ENCODE measurements at places on chromosomes 1 and 21.

GRCh38 chr1:221274373-221274772, 395.1 kb downstream of the HLX start:
- DNase-seq, result no peak

GRCh38 chr1:77279929-77280328, 1.9 kb upstream of the AK5 start:
- DNase-seq, result no peak

DNA sequence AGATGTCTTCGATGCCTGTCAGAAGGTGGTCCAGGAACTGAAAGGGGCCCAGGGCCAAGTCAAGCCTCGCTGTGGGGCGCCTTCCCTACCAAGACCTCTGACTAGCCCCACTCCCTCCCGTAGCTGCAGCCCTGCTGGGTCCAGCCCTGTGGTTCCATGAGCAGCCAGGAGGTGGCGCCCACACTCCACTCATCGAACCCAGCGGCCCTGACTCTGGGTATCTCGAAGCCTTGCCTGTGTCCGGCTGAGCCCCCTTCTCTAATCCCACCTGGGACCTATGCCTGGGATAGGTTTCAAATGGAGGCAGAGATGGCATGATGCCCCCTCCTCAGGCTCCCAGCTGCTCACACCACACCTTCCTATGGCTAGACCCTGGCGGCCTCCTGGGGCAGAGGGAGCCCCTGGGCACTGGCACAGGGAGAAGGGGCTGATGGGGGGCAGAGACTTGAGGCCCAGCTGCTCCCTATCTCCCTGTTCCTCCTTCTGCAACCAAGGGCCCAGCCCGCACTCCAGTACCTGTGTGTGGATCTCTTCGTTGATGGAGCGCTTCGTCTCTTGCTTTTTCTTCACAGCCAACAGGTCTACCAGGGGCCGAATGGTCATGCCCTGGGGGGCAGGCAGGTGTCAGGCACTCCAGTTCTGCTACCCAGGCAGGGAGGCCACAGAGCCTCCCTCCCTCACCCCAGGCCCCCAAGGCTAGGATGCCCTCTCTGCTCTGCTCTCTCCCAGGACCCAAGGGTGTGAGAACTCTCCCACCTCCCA, 52.0 kb downstream of the SLC9A1 start:
- no peak for DNase-seq

DNA sequence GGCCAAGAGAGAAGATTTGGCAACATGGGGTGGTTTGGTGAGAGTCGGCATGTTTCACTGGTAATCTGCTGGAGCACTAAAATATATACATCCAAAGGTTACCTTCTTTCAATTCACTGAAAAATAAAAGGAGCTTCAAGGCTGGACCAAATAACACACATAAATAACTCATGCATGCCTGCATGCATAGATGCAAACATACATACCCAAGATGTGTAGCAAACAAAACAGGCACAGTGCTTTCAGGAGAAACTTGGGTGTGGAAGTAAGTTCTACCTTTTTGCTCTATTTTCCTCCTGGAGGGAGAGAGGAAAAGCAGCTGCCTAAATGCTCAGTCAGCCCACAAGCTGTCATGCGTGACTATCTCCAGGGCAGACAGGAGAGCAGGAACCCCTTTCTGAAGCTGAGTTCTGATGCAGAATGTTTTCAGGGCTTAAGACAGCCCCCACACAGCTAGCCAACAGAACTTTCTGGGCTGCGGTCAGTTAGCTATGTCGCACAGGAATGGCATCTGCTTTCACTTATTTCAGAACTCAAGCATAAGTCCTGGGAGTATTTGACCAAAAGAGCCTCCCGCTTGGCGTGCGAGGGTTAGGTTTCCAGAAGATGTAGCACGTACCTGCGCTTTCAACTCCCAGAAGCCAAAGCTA, 166.2 kb downstream of the TOMM20 start:
- no peak for DNase-seq

DNA sequence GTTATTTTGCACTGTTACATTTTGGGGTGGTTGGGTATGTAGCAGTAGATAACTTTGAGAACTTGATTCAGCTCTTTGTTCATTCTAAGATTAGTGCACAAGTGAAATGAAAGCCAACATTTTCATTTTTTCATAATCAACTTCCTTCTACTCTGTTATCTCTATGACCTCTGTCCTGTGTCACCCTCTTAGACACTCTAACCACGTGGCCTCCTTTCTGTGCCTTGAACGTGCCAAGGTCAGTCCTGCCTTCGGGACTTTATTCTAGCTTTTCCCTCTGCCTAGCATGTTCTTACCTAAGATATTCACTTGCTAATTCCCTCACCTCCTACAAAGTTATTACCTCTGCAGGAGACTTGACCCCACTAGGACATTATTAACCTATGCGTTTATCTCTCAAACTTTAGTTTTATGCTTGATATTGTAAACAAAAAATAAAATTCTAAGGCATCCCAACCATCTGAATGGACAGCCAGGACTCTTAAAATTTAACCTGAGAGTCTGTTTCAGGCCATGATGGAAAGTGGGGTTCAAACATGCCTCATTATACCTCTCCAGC, 19.2 kb upstream of the EDEM3 start:
- no peak for DNase-seq

DNA sequence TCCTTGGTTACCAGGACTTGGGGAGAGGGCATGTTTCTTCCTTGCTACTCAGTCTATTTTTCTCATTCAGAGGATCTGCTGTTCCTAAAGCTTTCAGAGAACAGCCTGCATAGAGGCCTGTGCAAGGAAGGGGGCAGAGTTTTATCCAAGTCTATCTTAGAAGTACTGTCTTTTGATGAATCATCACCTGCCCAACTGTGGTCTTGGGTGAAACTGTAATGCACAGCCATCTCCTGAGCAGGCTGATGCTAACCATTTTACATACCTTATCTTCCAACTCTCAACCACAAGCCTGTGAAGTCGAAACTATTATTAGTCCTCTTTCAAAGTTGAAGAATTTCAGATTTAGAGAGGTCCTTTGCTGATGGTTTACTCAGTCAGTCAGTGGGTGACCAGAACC, 368.0 kb downstream of the HHAT start:
- no peak for DNase-seq

DNA sequence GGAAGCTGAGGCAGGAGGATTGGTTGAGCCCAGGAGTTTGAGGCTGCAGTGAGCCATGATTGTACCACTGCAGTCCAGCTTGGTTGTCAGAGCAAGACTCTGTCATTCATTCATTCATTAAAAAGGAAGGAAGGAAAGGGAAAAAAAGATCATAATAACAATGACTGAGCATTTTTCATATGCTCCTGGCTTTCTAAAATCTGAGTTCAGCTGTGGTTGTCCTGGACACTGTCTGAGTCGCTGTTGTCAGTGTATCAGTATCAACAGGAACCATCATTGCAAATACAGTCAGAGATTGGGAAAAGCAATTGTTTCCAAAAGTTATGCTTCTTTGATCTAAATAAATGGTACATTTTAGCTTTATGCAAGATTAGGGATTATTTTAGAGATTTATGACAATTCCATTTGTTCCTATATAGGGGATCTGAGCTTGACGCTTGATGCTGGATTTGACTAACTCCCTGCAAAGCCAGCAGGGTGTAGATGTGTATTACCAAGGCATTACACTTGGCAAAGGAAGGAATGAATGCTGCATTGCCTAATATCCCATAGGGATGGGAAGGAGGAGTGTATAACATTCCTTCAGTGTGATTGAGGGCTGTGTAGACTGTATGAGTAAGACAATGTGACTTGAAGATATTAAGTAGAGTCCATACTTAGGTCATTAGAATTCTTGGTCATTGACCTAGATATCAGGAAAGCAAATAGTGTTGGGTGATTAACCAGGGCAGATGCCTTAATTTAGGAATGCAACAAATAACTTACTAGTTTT, 100.2 kb downstream of the DISP1 start:
- no peak for DNase-seq

GRCh38 chr1:230854423-230854822, 13.9 kb downstream of the C1orf198 start:
- DNase-seq, result no peak

DNA sequence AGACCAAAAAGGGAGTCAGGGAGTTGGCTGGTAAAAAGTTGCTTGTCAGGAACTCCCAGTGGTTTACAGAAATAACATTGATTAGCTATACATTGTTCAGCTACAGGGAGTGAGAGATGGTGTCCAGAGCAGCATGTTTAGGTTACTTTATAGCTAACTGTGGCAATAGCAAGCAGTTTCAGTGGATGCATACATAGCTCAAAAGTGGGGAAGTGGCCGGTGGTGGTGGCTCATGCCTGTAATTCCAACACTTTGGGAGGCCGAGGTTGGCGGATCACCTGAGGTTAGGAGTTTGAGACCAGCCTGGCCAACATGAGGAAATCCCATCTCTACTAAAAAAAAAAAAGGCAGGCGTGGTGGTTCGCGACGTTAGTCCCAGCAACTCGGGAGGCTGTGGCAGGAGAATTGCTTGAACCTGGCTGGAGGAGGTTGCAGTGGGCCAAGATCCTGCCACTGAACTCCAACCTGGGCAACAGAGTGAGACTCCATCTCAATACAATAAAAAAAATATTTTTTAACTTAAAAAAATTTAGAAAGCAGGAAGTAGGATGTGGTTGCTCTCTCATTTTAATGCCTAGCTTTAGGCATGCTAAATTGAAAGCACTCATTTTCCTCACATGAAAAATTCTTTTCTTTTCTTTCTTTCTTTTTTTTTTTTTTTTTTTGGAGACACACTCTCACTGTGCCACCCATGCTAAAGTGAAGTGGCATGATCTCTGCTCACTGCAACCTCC, 109.7 kb downstream of the PPIAL4G start:
- no peak for DNase-seq

GRCh38 chr1:226708342-226708780, 30.7 kb downstream of the ITPKB start:
- DNase-seq, result no peak

GRCh38 chr21:45982092-45982757, 655 bp downstream of the COL6A1 start:
- no peak for DNase-seq

- DNase-seq, result peak; percentile 16
Observed at GRCh38 chr1:180863158-180863775, 49.4 kb upstream of the KIAA1614 start.

Measured in NCI-H2029 treated with DMSO at 0.1 percent for 48 hours (cell line).